CD4-positive, alpha-beta T cell treated with Interferon gamma for 1 hour (primary cell): ENCODE measurements at places on chromosomes 16 and 17.

GRCh38 chr16:17470908-17471718 lies at the start of gene XYLT1:
XYLT1 (minus strand) TSS chr16:17470960; CDS start chr16:17470796, 164 bp downstream.
- DNase-seq: peak; percentile 55

GRCh38 chr17:66373079-66373478 lies 70.7 kb downstream of the PRKCA start:
- DNase-seq: no peak

DNA sequence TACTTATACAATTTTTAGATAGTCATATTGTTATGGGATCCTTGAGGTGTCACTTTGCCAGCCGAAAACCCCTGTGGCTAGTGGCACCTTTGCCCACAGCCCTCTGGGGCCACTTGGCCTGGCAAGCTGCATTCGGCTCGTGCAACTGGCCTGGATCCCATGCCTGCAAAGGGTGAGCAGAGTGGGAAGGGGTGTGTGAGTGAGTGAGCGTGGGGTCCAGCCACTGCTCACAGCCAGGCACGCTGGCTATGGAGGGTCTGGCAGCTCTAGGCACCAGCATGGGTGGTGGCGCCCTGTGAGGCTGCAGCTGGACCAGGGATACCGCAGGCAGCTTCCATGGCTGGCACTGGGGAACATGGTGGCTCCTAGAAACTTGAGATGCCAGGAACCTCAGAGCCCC lies 49.0 kb downstream of the ESRP2 start:
- DNase-seq: no peak

- no peak for DNase-seq
Observed at GRCh38 chr16:54128629-54129234, 157.9 kb downstream of the IRX3 start.

GRCh38 chr16:59088431-59088830 lies 354.3 kb upstream of the GOT2 start:
- no peak for DNase-seq

- DNase-seq: no peak
Observed at GRCh38 chr17:46043606-46044005, 44.6 kb downstream of the STH start.

GRCh38 chr17:297758-298157 lies 54.8 kb downstream of the RPH3AL start:
- no peak for DNase-seq

DNA sequence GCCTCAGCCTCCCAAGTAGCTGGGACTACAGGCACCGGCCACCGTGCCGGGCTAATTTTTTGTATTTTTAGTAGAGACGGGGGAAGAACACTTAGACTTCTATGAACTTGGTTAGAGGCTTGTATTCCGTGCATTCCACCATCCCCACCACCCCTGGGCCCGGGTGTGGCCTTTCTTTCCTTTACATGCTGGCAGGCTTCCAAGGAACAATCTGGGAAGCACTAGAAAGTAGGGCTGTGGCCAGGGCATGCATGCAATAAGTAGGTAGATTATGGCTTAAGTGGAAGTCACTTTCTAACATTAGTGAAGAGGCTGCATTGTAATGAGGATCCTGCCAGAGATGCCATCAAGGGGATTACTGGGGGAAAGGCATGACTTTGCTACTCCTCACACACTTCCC lies 171.6 kb downstream of the SHISA6 start:
- no peak for DNase-seq

DNA sequence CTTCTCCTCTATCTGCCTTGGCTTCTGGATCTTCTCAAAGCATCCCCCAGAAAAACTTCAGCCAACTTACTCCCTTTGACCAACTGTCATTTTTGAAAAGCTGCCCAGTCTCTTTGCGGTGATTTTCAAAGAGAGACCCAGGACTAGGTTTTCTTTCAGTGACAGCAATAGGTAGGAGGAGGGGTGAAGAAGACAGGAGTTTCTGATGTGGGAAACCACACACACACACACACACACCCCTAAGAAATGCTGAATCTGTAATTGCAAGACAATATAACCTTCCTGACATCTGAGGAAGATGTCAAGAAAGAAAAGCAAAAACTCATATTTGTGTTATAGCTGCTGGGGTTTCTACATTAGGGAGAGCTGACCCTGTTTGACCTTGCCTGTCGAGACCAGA lies 5.2 kb downstream of the FAM20A start:
- no peak for DNase-seq

- no peak for DNase-seq
Observed at GRCh38 chr16:68752602-68753001, 15.5 kb downstream of the CDH1 start.

DNA sequence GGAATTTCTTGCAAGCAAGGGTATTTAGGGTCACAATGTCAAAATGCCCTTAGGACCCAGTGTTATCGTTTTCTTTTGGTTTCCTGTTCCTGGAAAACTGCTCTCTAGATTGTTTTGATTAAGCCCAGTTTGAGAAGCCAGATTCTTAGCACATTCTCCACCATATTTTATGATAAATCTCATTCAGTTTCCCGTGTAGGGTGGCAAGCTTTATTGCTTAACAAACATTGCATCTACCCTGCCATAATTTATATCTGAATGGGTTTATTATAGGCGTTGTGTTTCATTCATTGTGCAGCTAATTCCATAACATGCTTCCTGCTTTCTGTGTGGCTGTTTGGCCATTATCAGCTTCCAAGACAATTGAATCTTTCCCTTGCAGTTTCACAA lies 389.1 kb upstream of the DYNLRB2 start:
- DNase-seq: no peak

GRCh38 chr16:85332175-85332574 lies 219.9 kb upstream of the CIBAR2 start:
- no peak for DNase-seq

GRCh38 chr16:65178151-65178550 lies 56.3 kb upstream of the CDH11 start:
- DNase-seq: no peak

DNA sequence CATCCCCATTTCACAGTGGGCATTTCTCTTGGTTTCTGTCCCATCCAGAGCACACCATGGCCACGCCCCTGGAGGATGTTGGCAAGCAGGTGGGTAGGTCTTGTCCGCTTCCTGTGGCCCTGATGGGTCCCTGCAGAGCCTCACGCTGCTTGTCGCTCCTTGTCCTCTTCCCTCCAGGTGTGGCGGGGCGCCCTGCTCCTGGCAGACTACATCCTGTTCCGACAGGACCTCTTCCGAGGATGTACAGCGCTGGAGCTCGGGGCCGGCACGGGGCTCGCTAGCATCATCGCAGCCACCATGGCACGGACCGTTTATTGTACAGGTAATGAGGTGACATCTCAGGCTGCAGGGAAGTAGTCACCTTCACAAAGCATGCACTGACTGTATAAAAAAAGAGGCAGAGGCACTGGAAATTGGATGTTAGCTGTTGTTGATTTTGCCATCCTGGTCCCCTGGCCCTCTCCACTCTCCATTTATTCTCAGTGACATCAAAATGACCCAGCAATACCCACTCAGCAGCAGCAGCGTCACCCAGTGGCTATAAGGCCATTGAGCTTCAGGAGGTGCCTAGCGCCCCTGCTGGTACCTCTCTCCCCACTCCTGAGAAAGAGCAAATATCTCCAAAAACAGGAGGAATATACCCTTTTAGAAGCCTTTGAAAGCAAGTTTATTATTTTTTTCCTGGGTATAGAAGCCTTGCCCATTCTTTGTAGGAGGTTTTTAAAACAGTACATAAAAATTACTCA lies 13.7 kb downstream of the METTL22 start:
- DNase-seq: no peak

DNA sequence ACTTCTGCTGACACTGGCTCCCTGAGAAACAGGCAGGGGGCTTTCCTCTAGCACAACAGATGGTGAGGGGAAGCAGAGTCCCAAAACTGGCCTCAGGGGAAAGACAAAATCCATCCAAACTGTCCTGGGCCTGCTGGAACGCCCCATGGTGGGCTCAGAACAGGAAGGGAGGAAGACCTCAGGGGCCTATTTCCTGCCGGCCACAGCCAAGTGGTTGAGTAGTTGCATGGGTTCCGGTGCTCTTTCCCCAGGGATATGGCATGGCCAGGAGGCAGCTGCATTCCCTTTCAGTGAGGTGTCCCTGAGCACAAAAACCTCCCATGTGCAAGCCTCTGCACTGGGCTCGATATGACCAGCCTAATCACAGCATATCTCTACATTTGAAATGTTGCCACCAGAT lies 303.0 kb upstream of the IRX5 start:
- no peak for DNase-seq

- no peak for DNase-seq
Observed at GRCh38 chr17:49779739-49780231, 8.7 kb upstream of the KAT7 start.

- DNase-seq: no peak
Observed at GRCh38 chr17:4950075-4950745, 709 bp upstream of the ENO3 start.

DNA sequence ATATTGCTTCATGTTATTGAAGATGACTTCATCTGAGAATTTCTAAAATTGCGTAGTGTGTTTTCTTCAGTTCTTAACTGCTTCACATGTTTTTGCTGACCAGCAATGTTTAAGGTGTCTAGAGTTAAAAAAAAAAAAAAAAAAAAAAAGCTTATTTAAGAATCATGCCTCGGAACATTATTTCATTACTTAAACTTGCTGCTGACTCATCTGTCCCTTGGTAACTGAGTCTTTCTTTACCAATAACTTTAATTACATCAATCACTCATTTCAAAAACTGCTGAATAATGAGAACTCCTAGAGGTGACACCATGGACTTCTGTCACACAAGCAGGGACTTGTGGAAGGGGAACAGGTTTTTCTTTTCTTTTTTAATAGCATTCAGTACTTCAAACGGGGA lies 16.2 kb downstream of the IRX5 start:
- DNase-seq: no peak

- no peak for DNase-seq
Observed at GRCh38 chr16:15644267-15644961, 1.5 kb upstream of the MARF1 start.

- no peak for DNase-seq
Observed at GRCh38 chr17:79628861-79629547, 18.2 kb upstream of the RBFOX3 start.

DNA sequence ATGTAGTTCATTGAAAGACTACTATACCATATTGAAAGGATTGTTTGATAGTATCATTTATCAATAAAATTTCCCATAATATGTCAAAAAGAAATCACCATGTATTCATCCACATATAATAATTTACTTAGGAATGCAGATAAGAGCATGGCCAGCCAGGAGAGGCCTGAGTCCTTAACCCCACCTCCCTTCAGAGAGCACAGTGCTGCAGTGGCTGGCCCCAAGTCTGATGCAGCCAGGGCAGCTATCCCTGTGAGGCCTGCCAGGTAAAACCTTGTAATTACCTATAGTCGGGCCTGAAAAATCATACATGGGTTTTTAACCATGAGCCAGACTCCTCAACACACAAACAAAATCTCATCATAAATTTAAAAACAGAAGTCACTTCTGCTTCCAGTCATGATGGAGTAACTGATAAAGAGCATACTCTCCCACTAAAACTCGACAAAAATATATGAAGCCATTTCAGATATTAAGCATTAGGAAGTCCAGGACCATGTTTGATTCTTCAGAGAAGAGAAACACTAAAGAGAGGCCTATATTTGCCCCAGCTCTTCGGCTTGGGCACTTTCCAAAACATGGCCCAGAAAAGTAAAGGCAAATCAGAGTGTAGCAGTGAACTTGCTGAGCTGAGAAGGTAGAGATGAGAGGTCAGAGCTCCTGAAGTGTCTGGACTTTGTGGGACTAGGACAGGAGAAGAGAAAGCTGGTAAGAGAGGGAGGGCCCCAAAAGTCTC lies 40.9 kb upstream of the CCNF start:
- no peak for DNase-seq

GRCh38 chr16:997440-998051 lies 16.0 kb downstream of the SOX8 start:
- peak; percentile 51 for DNase-seq
